ENCODE measurements at places on chromosomes 7 and 10. TPM values are rescaled to one million over a fixed set of nuclear protein-coding genes. Genes with fewer than 3 reads are reported as not detected.

DNA sequence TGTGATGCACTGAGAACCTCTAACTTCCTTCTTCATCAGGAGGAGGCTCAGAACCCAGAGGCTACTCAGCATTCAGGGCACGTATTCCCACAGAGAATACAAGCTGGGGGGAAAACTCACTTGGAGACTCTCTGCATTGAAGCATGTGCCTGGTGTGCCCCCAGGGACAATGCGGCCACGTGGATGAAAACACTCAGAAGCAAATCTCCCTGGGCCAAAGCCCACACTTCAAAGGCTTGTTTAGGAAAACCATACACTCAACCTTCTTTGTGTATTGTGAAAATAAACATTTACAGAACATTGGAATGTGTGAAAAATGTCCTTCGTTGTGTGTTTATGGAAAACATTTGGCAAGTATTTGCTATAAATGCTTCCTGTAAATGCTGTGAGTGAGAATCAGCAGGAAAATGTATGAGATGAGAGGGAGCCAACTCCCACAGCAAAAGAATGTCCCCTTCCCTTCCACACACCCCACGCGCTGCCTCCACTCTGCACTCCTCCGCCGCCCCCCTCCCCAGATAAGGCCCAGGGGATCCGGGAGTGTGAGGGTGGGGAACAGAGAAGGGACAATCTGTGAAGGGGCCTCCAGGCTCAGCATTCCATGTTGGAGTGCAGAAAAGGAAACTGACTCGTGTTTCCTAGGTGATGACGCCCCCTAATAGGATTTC, 339.5 kb downstream of the ELMO1 start:
- no peak for DNase-seq

DNA sequence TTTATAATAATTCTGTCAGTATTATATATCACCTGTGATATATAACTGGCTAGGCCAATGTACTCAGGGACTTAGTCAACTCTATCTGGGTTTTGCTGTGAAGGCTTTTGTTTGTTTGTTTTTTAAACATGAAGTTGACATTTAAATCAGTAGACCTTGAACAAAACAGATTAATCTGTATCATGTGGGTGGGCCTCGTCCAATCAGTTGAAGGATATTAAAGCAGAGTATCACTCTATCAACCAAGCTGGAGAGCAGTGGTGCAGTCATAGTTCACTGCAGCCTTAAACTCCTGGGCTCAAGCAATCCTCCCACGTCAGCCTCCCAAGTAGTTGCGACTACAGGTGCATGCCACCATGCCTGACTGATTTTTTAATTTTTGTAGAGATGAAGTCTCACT, 870.2 kb downstream of the TYW1 start:
- DNase-seq = no peak

DNA sequence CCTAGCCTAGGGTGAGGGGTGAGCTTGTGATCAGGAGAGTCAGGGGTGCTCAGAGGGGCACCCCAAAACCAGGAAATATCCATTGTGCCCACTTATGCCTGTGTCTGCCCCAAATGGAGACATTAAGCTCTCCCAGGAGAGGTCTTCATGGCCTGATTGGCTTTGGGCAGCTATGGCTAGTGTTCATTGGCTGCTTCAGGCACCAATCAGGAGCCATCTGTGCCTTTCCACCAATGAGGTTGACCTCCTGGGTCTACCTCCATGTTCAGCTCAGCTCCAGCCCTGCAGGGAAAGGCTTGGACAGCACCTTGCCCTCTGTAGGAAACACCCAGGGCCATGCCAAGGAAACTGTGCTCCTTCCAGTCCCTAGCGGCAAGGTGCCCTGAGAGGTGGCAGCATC, 23.9 kb upstream of the HSPB1 start:
- no peak for DNase-seq

The PCLO gene
- total RNA-seq = 7.4 TPM

Data from mucosa of gallbladder (tissue), 1 donor.